ENCODE measurements at places on chromosomes 2 and 18. TPM values are rescaled to one million over a fixed set of nuclear protein-coding genes. Genes with fewer than 3 reads are reported as not detected.
A peak's percentile ranks its signal among the peaks of the same experiment; 100 is the strongest.

DNA sequence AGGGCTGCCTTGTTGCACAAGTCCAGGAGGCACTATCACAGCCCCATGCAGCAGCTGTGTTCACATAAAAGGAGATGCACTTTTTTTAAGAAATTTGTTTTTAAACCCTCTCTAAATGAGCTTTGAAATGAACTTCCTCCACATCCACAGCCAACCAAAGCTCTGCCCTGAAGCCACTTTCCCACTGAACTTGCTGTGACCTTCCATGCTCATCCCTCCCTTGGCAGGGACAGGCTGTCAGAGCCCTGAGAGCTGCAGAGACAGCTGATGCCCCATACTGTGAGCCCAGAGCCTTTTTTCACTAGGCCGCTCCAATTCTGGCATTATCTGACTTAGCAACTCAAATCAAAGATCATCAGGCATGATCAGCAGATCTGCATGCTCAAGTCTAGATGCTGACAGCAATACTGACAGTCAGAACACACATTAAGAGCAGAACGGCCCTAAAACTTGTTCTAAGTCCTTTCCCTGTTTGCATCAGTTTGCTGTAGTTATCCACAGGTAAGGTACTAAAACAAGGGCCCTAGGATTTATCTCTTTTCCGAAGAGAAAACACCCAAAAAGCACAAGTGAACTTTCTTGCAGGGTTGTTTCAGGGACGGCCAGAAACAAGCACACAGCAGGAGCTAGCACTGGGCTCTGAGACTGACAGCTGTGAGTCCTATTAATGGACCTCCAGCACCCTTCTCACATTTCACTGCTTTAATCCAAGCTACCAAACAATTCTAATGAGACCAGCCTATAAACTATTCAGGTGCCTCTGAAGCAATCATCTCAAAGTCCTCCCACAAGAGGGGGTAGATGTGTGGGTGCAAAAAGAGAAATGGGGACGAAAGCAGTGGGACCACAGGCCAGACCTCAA is 34.9 kb downstream of the RNU4ATAC start:
- H3K4me3 ChIP-seq = no peak overlapping the region
- peaks cover 7% of the 10 kb centered on the region for H3K36me3 ChIP-seq
- DNase-seq = no peak
- peaks cover 64% of the 10 kb centered on the region for H3K4me1 ChIP-seq
- no peak overlapping the region for H3K27ac ChIP-seq
- no peaks in the 10 kb centered on the region for H3K27me3 ChIP-seq

GRCh38 chr2:5473635-5474034 is 218.5 kb upstream of the SOX11 start:
- no peaks in the 10 kb centered on the region for H3K36me3 ChIP-seq
- DNase-seq = no peak

DNA sequence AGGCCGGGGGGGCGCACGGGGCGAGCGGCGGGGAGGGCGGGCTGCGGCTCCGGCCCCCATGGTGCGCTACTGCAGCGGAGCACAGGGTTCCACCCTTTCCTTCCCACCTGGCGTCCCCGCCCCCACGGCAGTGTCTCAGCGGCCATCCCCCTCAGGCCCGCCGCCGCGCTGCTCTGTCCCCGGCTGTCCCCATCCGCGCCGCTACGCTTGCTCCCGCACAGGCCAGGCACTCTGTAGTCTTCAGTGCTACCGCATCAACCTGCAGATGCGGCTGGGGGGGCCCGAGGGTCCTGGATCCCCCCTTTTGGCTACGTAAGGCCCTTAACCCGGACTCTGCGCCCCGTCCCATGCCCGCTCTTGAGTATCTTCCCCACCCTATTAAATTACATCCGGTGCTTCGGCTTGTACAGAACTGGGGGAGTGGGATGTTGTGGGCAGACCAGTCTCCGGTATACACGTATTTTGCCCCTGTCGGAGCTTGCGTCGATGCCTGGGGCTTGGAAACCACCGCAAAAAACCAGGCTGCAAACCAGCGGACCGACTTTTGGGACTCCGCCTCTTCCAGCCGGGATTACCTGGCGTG is 598 bp upstream of the WBP1 start:
- peaks cover 44% of the 10 kb centered on the region for H3K4me1 ChIP-seq
- peak overlapping the region; percentile 92 for H3K4me3 ChIP-seq
- peak overlapping the region; percentile 99 for H3K27ac ChIP-seq
- peak; percentile 79 for DNase-seq
- H3K27me3 ChIP-seq = no peaks in the 10 kb centered on the region

DNA sequence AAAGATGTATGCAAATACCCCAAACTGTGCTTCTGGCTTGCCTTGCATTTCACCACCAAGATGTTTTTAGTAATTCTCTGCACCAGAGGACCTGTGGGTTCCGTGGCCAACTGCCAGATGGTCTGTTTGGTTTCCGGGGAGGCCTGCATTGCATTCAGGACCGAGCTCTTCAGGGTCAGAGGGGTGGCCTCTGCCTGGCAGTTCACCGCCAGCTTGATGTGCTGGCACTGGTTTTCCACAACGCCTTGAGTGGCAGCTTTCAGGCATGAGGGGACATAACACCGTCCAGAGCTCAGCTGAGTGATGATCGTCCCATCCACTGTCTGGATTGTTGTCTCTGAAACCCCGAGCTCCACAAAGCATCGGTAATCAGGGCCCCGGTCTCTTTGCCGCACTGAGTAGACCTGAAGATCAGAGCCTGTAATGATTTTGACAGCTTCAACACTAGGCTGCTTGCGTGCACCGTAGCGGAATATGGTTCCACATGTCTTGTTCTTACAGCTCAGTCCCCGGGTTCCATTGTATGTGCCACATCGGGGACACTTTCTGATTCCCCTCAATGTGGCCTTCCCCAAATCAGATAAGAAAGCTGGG is 9.4 kb downstream of the C2orf42 start:
- no peak for DNase-seq
- no peak overlapping the region for H3K27ac ChIP-seq
- H3K27me3 ChIP-seq = no peaks in the 10 kb centered on the region
- no peaks in the 10 kb centered on the region for H3K4me1 ChIP-seq
- H3K4me3 ChIP-seq = no peak overlapping the region
- peaks cover 11% of the 10 kb centered on the region for H3K36me3 ChIP-seq

- H3K4me1 ChIP-seq = peaks cover 18% of the 10 kb centered on the region
- peak overlapping the region; percentile 87 for H3K4me3 ChIP-seq
- H3K27me3 ChIP-seq = no peaks in the 10 kb centered on the region
- peak overlapping the region; percentile 87 for H3K27ac ChIP-seq
- H3K36me3 ChIP-seq = no peaks in the 10 kb centered on the region
These were observed 271 bp upstream of the RBM43 start for GRCh38 chr2:151261977-151262291.

DNA sequence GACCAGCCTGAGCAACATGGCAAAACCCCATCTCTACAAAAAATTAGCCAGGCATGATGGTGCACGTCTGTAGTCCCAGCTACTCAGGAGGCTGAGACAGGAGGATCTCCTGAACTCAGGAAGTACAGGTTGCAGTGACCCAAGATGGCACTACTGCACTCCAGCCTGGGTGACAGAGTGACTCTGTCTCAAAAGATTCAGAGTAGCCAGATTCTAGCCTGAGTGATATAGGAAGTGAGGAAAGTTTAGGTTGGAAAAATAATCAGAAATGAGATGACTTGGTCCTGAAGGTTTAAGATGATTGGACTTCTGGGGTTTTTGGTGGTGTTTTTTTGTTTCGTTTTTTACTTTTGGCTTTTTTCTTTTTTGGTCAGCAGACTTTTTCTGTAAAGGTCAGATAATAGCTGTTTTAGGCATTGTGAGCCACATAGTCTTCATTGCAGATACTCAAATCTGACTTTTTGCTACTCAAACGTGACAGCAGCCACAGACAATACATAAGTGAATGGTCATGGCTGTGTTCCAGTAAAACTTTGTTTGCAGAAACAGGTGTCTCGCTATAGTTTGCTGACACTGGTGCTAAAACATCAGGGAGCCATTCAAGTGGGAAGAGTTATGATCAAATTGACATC is 104.1 kb upstream of the UBXN4 start:
- no peak overlapping the region for H3K4me3 ChIP-seq
- H3K4me1 ChIP-seq = peaks cover 10% of the 10 kb centered on the region
- peak overlapping the region; percentile 21 for H3K27ac ChIP-seq
- H3K36me3 ChIP-seq = peaks cover 15% of the 10 kb centered on the region
- no peak for DNase-seq

DNA sequence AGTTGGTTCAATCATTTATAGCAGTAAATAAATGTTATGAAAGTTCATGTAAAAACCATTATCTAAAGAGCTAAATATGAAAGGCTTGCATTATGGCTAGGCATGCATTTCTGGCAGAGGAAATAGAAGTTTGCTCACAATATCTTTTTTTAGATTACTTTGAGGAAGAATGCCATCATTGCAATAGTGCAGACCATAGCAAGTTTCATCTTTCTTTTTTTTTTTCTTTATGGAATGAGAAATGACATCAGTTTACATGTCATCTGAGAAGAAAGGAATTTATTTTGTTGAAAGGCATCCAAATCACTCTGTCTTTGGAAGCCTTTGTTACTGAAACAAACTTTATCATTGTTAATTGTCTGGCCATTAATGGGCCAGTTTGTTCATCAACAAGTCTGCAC is 74.5 kb upstream of the NCKAP5 start:
- H3K36me3 ChIP-seq = no peaks in the 10 kb centered on the region
- DNase-seq = no peak
- H3K4me1 ChIP-seq = no peaks in the 10 kb centered on the region
- H3K4me3 ChIP-seq = no peak overlapping the region
- H3K27me3 ChIP-seq = no peaks in the 10 kb centered on the region

GRCh38 chr18:36813101-36813775 is 15.6 kb downstream of the TPGS2 start:
- no peaks in the 10 kb centered on the region for H3K27me3 ChIP-seq
- no peak overlapping the region for H3K4me3 ChIP-seq
- no peak for DNase-seq
- H3K27ac ChIP-seq = no peak overlapping the region

GRCh38 chr18:36536426-36536825 is 238.9 kb downstream of the FHOD3 start:
- H3K4me1 ChIP-seq = no peaks in the 10 kb centered on the region
- no peaks in the 10 kb centered on the region for H3K36me3 ChIP-seq
- no peak overlapping the region for H3K4me3 ChIP-seq

GRCh38 chr2:177998006-177998405 is 74.6 kb downstream of the PDE11A start:
- DNase-seq = no peak
- H3K4me3 ChIP-seq = no peak overlapping the region
- H3K4me1 ChIP-seq = no peaks in the 10 kb centered on the region
- H3K27ac ChIP-seq = no peak overlapping the region
- no peaks in the 10 kb centered on the region for H3K36me3 ChIP-seq
- H3K27me3 ChIP-seq = peaks cover 3% of the 10 kb centered on the region

The LHCGR gene
- total RNA-seq = not detected

The HAAO gene
- total RNA-seq = 0.41 TPM

The AGXT gene
- total RNA-seq = not detected

The FAM237A gene
- not detected for total RNA-seq

The KCNJ3 gene
- total RNA-seq = not detected

The CARF gene
- total RNA-seq = 4.0 TPM

Measured in activated naive CD4-positive, alpha-beta T cell treated with anti-CD3 and anti-CD28 coated beads for 36 hours (primary cell).